ENCODE measurements at places on chromosomes 16 and 17.

DNA sequence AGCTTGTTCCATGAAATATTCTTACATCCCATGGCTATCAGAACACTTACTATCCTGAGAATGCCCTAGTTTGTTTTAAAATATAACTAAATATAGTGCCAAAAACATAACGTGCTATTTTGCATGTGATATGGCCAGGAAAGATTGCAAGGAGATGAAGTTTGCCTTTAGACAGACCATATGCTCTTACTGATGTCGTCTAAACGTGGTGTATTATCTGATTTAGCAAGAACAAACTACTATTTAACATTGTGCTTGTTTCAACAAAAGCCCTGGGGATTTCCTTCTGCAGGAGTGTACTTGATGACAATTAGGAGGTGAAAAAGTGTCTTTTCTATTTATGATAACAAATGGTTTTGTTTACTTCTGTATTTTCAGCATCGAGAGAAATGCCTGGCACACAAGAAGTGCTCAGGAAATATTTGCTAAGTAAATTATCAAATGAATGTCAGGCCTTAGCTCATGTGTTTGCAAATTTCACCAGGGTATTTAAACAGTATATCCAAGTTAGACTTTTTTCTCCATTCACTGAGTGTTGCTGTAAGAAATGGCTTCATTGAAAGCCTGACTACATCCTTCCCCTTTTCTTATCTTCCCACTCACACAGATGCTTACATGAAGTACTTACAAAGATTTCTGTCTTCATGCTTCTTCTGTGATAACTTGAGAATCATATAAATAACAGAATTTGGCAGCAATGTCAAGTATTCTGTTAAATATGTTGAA, 1033.6 kb downstream of the CDH8 start:
- no peak for DNase-seq

DNA sequence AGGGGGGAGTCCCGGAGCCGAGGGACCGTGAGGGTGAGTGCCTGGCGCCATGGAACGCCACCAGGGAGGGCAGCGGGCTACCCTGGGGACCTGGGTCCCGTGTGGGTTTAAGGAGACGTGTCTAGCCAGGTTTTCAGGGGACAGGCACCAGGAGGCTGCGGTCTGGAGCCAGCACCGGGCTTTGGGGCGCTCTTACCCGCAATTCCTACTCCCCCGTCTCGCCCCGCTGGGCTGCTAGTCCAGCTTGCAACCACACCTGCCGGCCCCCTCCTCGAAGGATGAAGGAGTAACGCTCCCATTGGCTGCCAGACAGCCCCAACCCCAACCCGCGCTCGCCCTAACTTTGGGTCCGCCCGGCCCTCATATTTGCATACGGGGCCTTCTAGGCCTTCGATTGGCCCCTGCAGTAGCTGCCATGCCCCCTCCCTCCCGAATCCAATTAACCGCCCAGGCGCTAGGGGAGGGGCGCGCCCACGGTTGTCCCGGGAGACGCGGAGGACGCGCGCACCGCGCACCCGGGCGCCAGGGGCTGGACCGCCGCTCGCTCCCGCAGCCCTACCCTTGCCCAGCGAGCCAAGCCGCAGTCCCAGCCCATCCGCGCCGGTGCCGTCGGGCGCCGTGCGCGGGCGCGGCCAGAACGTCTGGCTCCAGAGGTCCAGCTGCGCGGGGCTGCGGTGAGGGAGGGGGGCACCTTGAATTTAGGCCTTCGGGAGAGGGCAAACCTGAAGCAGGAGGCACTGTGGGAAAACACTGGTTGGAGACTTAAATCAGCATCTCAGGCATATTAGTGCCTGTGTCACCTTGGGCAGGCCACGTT, at the start of gene TTLL6:
Gene TTLL6 (minus strand): TSS at position 456 of the 817 bp plus-strand sequence. CDS start 157 bp downstream, at position 299.
- peak; percentile 80 for DNase-seq

- no peak for DNase-seq
Observed at GRCh38 chr17:39894681-39895376, 23.6 kb downstream of the GSDMB start.

DNA sequence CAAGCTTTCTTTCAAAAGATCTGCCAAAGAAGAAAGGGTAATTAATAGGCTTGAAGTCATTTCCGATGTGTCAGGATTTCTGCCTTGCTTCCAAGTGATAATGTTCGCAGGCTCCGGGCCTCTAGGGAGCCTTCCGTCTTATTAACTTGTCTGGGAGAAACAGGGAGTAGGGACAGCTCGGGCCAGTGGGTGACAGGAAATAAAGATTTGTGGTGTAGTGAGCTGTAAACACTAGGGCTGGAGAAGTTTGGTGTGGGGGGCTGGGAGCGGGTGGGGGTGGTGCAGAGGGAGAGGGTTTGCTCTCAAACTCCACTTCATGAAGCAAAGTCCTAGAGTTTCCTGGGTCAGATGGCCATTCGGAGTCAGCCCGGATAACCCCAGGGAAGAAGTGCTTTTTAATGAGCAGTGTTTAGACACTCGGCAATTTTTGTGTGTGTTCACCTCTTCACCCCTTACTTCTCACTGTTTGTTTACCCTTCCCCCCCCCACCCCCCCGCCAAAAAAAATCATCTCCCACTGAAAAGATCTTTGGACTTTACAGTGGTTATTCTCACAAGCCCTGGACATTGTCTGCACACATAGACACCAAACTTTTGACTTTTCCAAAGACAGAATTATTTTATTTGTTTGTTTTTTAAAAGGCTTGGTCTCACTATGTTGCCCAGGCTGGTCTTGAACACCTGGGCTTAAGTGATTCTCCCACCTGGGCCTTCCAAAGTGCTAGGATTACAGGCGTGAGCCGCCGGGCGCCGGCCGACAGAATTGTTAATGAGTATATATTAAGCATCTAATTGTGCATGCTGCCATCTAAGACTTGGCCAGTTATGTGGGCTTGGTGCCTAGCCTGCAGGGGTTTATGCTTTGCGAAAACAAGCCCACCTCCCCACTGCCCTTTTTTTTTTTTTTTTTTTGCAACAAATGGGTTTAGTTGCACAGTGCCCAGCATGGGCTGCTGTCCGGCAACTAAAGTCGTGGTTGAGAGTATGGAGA, 196.4 kb downstream of the CCDC182 start:
- DNase-seq = no peak

- no peak for DNase-seq
Observed at GRCh38 chr16:8667492-8667891, 6.9 kb upstream of the ABAT start.

DNA sequence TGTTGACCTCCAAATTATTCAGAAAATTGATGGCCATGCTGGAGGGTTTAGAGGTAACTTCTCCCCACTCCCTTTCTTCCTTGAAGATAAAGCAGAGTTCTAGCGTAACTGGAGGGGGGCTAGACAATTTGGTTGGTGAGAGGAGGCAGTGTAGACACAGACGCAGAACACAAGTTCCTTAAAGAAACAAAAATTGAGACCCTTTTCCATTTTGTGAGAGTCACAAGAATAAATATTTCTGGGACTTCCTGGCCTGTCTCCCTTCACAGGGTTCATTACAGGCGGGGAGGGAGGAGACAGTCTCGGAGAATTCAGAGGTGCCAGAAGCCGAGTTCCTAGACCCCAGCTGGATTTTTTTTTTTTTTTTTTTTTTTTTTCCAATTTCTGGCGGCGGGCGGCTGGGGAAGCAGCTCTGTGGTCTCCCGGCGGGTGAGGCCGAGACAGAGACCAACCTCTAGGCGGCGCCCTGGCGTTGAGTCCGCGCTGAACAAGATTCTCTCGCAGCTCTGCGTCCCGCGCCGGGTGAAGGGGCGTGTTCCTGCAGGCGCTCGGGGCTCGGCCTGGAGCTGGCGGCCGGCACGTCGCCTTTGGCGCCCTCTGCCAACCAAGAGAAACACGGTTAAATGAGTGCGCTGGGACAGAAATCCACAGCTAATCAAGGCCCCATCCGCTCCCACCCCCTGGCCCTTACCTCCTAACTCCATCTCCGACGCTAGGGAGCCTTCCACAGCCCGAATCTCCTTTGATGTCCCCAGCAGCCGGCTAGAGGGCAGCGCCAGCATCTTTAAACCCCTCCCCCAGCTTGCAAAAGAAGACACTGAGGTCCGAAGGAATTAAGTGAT, 10.2 kb upstream of the HOXB9 start:
- peak; percentile 91 for DNase-seq

DNA sequence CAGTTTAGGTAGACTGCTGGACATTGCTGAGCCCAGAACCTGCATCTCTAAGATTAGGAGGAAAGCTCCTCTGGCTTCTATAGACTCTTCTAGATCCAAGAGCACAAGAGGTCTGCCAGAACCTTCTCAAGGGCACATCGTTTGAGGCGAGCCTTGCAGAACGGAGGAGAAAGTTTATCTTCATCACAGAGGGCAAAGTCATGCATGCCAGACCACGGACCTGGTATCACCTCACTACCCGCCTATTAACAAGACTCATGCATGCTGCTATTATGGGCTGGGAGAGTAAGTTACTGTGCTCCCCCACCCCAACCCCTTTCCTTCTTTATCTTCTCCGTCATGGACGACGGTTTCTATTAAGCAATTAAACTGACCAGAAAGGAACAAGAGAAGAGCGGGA, 23.3 kb downstream of the MYH11 start:
- DNase-seq = no peak

GRCh38 chr17:78252111-78252634, 20.7 kb downstream of the TMEM235 start:
- peak; percentile 65 for DNase-seq

Measured in activated CD4-positive, alpha-beta T cell treated with anti-CD3 and anti-CD28 coated beads for 36 hours (primary cell).